ENCODE measurements at places on chromosomes 1 and 21. TPM values are rescaled to one million over a fixed set of nuclear protein-coding genes. Genes with fewer than 3 reads are reported as not detected.

The XCL2 gene
- 1.9 TPM for total RNA-seq

The NR5A2 gene
- total RNA-seq = not detected

The CA14 gene
- not detected for total RNA-seq

The CFAP107 gene
- not detected for total RNA-seq

The SAMD11 gene
- total RNA-seq = not detected

The PRR9 gene
- total RNA-seq = not detected

The TSTD1 gene
- total RNA-seq = 52.1 TPM

The B3GALT5 gene
- total RNA-seq = not detected

The ITGB2 gene
- total RNA-seq = 447 TPM

The NIBAN1 gene
- total RNA-seq = 57.4 TPM

The OPTC gene
- not detected for total RNA-seq

The ELAVL4 gene
- not detected for total RNA-seq

The TBX19 gene
- 2.5 TPM for total RNA-seq

The DTL gene
- total RNA-seq = 73.7 TPM

The GPA33 gene
- total RNA-seq = 3.9 TPM

The TAS1R1 gene
- total RNA-seq = not detected

The SLC6A9 gene
- total RNA-seq = 2.6 TPM

The ACTL8 gene
- not detected for total RNA-seq

The HOOK1 gene
- 1.9 TPM for total RNA-seq

All from T-helper 2 cell treated with Interferon-gamma antibody and Interleukin-4, amounts not matched to agents 100 ng/mL and 5 ng/mL, for 36 hours (primary cell).